CD4-positive, alpha-beta T cell treated with Interleukin-1 beta for 1 hour (primary cell): ENCODE measurements at places on chromosomes 2 and 18.
A peak's percentile ranks its signal among the peaks of the same experiment; 100 is the strongest.

GRCh38 chr2:237178396-237178795 lies 92.7 kb downstream of the COPS8 start:
- no peak for DNase-seq

GRCh38 chr2:176647325-176648165 lies 378.3 kb downstream of the MTX2 start:
- DNase-seq = no peak

GRCh38 chr18:12608301-12608700 lies 49.6 kb downstream of the SPIRE1 start:
- DNase-seq = no peak

DNA sequence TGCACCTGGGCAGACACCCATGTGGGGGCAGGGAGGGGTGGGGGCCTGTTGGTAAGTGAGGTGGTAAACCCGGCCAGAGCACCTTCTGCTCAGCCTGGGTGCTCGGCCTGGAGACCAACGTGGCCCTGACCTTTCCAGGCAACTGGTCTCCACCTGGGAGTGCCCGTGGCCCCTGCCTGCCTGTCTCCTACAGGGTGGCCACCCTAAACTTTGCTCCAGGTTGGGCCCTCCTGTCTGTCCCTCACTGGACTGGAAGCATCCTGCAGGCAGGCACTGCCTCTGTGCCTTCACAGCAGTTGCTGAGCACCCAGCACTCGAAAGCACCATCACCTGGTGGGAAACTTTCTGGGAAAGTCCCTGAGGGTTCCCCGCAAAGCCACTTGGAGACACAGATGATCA lies 171.3 kb downstream of the TWIST2 start:
- no peak for DNase-seq

DNA sequence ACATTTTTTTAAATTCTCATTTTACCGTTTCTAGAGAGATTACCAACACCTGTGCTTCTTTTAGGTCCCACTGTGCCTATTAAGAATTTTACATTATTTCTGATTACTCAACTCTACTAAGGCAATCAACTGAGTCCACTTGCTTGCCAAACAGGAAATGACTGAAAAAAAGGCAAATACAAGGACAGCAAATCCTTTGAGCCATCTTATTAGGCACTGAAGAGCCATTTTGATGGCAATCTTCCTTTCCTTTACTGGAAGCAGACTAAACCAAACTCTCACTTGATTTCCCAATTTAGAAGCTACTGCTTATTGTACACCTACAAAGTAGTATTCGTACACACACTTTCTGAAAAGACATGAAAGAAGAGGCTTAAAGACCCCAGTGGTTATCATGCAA lies 121.4 kb upstream of the COL3A1 start:
- DNase-seq = no peak

- no peak for DNase-seq
Observed at GRCh38 chr2:52034706-52035105, 1002.8 kb upstream of the NRXN1 start.

GRCh38 chr18:80247393-80247841 lies at the start of gene PARD6G:
Gene PARD6G (minus strand): TSS chr18:80247514. CDS start chr18:80247348, 166 bp downstream.
- DNase-seq = peak; percentile 62

DNA sequence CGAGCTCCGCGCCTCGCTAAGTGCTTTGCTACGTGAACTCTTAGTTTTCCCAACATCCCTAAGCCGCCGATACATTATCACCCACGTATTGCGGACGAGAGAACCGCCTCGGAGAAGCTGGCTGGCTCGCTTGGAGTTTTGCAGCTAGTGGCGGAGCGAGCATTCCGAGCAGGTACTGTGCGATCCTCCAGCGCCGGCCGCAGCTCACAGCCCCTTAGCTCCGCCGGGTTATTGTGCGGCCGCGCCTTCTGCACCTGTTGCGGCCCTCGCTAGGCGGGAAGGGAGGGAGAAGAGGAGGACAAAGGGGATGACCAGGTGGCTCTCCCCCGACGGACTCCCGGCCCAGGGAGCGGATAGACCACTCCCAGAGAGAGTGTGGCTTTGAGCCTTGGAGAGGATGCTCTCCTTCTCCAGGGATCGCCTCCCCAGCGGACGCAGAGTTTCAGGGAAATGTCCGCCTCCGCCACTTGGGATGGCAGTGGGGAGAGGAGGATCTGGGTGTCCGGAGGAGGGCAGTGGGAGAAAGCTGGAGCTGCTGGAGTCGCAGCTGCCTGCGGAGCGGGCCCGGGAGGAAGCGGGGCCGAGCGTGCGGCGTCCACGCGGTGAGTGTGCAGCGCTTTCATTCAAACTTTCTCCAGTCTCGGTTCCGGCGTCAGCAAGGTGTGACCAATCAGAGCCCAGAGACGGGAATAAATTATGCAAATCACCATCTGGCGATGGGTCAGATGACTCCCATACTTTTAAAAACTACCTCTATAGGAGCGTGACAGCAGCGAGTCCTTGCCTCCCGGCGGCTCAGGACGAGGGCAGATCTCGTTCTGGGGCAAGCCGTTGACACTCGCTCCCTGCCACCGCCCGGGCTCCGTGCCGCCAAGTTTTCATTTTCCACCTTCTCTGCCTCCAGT lies at the start of gene LIPG:
LIPG (plus strand) TSS at position 769 of the 905 bp plus-strand sequence. CDS start 252 bp downstream, outside the sequence.
- DNase-seq = peak; percentile 20

DNA sequence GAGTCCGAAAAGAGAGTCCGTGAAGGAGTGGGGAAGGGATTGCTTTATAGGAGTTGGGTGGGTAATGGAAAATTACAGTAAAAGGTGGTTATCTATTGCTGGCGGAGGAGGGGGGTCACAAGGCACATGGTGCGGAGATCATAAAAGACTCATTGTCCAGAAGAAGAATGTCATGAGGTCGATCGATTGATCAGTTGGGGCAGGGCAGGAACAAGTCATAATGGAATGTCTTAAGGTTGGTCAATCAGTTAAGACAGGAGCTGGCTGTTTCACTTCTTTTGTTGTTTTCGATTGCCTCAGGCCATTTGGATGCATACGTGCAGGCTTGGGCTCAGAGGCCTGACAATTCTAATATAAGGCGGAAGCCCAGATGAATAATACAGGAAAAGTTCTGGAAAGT lies 473.0 kb upstream of the TNP1 start:
- no peak for DNase-seq

DNA sequence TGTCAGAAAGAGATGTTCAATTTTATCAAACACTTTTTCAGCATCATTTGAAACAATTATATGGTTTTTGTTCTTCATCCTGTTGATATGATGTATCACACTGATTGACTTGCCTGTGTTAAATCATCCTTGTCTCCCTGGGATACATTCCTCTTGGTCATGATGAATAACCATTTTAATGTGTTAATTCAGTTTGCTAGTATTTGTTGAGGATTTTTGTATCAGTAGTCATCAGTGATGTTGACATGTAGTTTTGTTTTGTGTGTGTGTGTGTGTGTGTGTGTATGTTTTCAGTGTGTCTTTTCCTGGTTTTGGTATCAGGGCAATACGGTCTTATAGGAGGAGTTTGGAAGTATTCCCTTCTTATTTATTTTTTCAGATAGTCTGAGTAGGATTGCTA lies 325.4 kb downstream of the ZNF804A start:
- no peak for DNase-seq

DNA sequence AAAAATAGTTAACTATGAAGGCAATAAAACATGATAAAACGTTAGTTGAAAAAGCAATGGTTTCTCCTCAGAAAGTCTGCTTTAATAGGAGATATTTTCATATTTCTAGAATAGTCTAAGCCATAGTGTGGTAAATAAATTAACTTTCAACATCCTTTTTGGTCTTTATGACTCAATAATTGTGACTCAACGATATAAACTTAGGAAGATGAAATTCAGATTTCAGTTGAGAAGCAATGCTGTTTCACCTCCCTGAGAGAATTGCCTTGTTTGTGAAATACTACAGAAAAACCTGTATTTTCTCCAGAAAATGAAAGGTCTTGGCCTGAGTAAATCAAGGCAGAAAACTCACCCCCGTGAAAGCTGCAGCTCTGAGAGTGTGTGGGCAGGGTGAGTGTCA lies 166.9 kb downstream of the ETAA1 start:
- DNase-seq = no peak

DNA sequence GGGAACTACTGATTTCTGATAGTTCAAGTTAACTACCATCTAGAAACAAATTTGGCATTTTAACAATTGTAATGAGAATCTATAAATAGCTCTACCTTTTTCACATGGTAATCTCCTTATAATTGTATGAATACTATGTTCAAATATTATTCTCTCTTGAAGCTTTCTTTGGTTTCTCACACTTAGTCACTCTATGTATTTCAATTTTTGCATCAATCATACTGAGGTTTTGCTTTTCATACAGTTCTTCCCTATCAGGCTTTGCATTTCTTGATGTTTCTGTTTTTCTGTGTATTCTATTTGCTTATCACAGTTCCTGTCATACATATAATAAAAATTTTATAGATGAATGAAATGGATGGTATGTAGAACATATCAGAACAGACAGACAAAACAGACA lies 16.0 kb downstream of the VPS54 start:
- DNase-seq = no peak
